ENCODE measurements at places on chromosomes 2 and 18. TPM values are rescaled to one million over a fixed set of nuclear protein-coding genes. Genes with fewer than 3 reads are reported as not detected.

ANKRD36C gene
- total RNA-seq: 23.4 TPM

SPATA3 gene
- total RNA-seq: not detected

DNA sequence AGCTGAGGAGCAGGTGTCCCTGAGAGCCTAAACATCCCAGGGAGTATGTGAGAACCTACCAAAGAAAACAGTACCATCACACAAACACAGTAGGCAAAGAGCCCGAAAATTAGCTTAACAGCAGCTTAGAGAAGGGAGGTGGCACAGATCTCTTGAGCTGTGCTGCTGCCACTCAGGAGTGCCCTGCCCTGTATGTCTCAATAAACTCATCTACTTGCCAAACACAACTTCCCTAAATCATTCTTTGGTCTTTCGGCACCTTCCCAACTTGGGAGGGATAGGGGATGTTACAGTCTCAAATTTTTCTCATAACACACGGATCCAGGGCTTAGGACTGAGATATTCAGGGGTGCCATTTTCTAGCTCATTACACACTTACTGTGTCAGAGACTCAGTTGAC, 45.3 kb upstream of the C1D start:
- H3K36me3 ChIP-seq: peaks cover 6% of the 10 kb centered on the region
- H3K4me3 ChIP-seq: no peak overlapping the region
- H3K27ac ChIP-seq: no peak overlapping the region
- no peak for DNase-seq

GRCh38 chr2:167177196-167177595, 288.9 kb downstream of the XIRP2 start:
- H3K4me1 ChIP-seq: no peaks in the 10 kb centered on the region
- no peak for DNase-seq
- no peak overlapping the region for H3K4me3 ChIP-seq

DNA sequence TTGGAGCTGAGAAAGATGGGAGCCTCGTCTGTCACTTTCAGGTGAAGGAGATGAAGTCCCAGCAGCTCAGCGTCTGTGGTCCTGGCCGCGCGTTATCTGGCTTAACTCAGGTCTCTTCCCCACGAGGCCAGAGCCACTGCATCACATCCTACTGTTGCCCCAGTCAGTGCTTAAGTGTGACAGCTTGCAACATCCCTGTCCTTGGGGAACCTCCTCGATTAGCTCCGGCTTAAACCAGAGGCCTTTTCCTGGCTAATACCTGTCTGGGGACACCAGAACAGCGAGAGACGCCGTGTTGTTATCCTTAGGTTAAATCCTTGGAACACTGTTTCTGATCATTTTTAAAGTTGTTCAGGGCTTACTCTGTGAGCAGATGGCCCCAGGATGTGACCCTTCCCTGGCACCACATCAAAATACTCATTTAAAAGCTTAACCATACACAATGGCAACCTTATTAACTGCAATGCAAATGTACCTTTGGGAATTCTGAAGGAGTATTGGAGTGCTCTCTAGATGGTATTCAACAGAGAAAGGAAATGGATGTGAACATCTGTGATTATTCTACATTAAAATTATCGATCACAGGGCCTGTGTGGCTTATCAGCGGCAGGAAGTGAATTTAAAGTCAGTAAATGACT, 61.2 kb upstream of the SPP2 start:
- H3K4me3 ChIP-seq: no peak overlapping the region
- peaks cover 38% of the 10 kb centered on the region for H3K4me1 ChIP-seq
- H3K36me3 ChIP-seq: no peaks in the 10 kb centered on the region
- no peak overlapping the region for H3K27ac ChIP-seq
- no peak for DNase-seq
- H3K27me3 ChIP-seq: no peaks in the 10 kb centered on the region

GRCh38 chr2:106356291-106356690, 111.9 kb downstream of the RGPD3 start:
- no peaks in the 10 kb centered on the region for H3K4me1 ChIP-seq
- peaks cover 5% of the 10 kb centered on the region for H3K27me3 ChIP-seq
- no peaks in the 10 kb centered on the region for H3K36me3 ChIP-seq
- no peak overlapping the region for H3K4me3 ChIP-seq
- H3K27ac ChIP-seq: no peak overlapping the region

GRCh38 chr2:143429932-143430679, 300.9 kb downstream of the ARHGAP15 start:
- no peak overlapping the region for H3K4me3 ChIP-seq
- H3K36me3 ChIP-seq: peaks cover 2% of the 10 kb centered on the region
- H3K4me1 ChIP-seq: peaks cover 61% of the 10 kb centered on the region
- no peak overlapping the region for H3K27ac ChIP-seq

GRCh38 chr2:241599615-241600014, 37.3 kb downstream of the THAP4 start:
- no peak for DNase-seq
- H3K4me3 ChIP-seq: no peak overlapping the region
- no peaks in the 10 kb centered on the region for H3K27me3 ChIP-seq
- no peak overlapping the region for H3K27ac ChIP-seq
- H3K4me1 ChIP-seq: no peaks in the 10 kb centered on the region

DNA sequence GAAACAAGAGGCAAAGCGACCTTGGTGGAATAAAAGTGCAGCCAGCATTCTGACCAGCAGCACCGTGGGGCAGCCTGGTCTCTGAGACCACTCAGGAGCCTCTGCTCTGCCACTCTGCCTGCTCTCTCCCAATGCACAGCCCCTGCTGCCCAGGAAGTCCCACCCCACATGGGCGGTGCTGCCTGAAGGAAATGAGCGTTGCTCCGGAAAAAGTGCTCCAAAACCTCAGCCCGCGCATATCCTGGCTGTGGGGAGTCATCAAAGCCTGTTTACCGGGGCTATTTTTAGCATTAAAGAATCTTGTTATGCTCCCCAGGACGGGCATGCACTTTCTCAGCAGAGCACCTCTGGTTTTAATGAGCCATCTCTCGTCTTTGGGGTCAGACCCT, 54.5 kb downstream of the EPAS1 start:
- H3K27ac ChIP-seq: peak overlapping the region; percentile 92
- no peaks in the 10 kb centered on the region for H3K36me3 ChIP-seq
- peaks cover 68% of the 10 kb centered on the region for H3K4me1 ChIP-seq
- H3K4me3 ChIP-seq: peak overlapping the region; percentile 81

GRCh38 chr2:178811901-178812300, 4.7 kb upstream of the TTN start:
- H3K4me1 ChIP-seq: no peaks in the 10 kb centered on the region
- H3K27me3 ChIP-seq: no peaks in the 10 kb centered on the region
- no peak overlapping the region for H3K27ac ChIP-seq

- peak overlapping the region; percentile 96 for H3K27ac ChIP-seq
- peak overlapping the region; percentile 5 for H3K4me3 ChIP-seq
- H3K27me3 ChIP-seq: no peaks in the 10 kb centered on the region
- H3K36me3 ChIP-seq: peaks cover 10% of the 10 kb centered on the region
- H3K4me1 ChIP-seq: peaks cover 88% of the 10 kb centered on the region
Observed at GRCh38 chr2:197200051-197200761, 110.4 kb downstream of the ANKRD44 start.

Data from activated naive CD4-positive, alpha-beta T cell treated with anti-CD3 and anti-CD28 coated beads for 36 hours (primary cell).